ENCODE measurements at places on chromosomes 7 and 10.

DNA sequence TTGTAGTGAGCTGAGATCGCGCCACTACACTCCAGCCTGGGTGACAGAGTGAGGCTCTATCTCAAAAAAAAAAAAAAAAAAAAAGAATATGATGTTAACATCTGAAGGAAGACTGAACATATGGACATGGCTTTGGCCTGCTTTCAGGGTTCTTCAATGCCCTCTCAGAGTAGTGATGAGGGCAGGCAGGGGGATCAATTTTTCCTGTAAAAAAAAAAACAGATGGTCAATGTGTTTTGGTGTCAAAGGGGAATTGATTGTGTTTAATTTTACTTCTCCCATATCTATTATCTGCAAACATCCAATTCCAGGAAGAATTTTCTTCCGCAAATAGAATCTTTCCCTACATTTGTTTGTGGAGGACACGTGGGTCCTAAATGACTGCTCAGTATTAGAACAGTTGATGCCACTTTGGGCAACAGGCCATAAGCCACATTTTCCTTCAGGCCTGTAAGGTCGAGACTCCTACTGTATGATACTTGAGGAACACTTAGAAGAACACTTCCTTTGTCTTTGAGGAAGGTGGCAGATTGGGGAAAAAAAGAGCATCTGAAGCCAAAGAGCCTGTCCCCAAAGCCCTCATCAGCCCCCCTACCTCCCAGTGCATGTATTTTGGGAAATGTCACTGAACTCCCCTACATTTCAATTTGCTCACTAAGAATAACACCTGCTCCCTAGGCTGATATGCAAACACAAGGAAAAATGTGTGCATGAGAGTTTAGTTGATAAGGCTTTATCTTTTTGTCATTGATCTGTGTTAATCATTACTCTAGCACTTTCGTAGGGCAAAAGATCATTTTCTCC is 28.3 kb downstream of the MGAM2 start:
- DNase-seq: no peak

DNA sequence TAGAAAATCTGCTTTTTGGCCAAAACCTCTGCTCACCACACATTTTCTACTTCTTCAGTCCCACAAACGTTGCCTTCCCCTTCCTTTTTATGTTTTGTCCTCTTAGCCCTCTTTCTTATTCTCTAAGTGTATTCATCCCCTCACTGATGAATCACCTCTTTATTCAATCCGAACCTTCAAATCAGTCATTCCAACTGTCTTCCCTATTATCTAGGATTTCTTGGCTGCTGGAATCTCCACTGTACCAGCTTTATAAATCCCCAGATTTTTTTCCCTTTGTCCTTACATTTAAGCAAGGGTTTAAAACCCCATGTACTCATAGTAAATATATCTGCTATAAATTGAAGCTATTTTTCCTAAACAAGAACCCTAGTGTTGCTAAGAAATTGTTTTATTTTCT is 176.9 kb downstream of the SEMA3A start:
- peak; percentile 34 for DNase-seq

GRCh38 chr10:68562661-68563570 is 2.8 kb downstream of the TET1 start:
- no peak for DNase-seq

GRCh38 chr10:74738542-74738941 is 87.9 kb upstream of the KAT6B start:
- no peak for DNase-seq

DNA sequence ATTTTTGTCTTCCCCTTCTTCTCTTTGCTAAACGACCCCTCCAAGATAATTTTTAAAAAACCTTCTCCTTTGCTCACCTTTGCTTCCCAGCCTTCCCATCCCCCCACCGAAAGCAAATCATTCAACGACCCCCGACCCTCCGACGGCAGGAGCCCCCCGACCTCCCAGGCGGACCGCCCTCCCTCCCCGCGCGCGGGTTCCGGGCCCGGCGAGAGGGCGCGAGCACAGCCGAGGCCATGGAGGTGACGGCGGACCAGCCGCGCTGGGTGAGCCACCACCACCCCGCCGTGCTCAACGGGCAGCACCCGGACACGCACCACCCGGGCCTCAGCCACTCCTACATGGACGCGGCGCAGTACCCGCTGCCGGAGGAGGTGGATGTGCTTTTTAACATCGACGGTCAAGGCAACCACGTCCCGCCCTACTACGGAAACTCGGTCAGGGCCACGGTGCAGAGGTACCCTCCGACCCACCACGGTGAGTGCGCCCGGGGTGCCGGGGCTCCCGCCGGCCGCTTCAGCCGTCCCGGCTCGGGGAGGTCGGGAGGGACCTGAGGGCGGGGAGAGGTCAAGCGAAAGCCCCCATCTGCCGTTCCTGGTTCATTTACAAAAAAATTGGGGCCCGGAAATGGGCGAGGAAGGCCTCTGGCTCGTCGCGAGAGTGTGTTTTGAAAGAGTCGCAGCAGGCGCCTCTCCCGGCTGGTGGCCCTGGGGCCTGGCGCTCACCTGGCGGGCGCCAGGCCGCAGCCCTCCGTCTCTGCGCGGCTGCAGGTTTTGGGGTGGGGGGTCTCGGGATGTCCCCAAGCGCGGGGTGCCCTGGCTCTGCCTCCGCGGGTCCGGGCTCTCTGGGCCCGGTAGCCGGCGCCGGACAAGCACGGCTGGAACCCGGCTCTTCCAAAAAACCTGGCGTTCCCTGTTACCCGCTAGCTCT is 1.2 kb downstream of the GATA3 start:
- DNase-seq: no peak

- DNase-seq: no peak
These were observed 177.3 kb downstream of the PHTF2 start for GRCh38 chr7:77975672-77976480.

GRCh38 chr7:22831602-22832305 is 9.1 kb upstream of the TOMM7 start:
- no peak for DNase-seq

DNA sequence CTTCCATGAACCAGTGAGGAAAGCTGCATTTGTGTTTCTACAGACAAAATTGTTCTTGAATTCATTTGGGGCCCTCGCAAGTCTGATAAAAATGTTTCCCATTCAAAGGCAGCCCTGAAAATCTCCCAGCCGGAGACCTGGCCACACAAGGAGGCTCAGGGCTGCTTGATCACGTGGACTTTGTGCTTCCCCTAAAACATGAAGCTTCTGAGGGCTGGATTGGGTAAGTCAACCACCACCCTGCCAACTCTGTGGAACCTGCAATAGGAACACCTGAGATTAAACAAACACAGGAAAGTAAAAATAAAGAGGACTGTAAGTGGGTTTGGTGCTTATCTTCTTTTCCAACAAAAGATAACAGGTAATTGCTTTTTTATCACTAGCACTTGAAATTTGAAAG is 133.8 kb downstream of the C10orf90 start:
- DNase-seq: no peak

- peak; percentile 83 for DNase-seq
These were observed 7.3 kb downstream of the ZCCHC24 start for GRCh38 chr10:79438021-79438698.

- no peak for DNase-seq
These were observed 62.3 kb downstream of the ARHGAP21 start for GRCh38 chr10:24661376-24661775.

DNA sequence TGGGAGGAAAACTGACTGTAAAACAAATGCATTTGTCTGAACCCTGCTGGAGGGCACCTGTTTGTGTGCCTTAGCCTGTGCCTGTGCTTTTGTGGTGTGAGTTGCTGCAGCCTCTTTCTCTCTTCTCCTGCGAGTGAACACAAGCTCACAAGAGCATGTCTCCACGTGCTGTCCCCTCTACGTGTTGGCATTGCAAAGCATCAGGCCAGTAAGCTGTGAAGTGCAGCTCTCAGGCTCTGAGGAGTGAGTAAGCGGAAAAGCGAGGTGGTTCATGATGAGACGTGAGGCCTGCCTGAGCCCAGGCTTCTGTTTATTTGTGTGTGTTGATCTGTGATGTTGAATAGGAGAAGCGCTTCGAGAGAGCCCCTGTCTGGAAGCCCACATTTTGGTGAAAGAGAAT is 85.6 kb upstream of the PDCD4 start:
- no peak for DNase-seq

DNA sequence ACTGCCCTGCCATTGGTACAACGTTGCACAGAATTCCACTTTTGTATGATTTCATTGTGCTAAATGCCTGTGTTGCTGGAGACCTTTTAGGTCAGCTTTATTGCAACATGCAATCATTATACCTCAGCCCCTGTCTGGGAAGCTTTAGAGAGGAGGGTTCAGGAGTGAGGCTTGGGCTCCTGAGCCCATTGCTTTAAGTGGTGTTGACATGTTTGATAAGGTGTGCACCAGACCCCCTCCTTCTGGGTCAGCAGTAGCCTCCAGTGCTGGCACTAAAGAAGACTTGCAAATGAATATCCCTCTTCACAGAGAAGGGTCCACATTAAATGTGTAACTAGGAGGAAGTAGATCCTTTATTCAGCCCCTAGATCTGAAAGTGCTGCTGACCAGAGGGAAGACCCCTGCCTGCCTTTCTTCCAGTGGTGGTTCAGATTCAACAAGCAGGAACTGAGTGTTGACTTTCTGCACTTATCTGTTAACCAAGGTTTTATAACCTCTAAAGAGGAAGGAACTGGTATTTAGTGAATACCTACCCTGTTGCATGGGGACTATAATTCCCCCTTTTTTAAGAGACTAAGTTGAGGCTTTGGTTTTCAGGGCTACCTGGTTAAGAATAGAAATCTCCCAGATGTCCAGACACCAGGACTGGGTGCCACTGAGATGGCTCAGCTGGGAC is 369.4 kb upstream of the IGFBP3 start:
- no peak for DNase-seq

GRCh38 chr7:112790586-112791003 is 402 bp upstream of the TMEM168 start:
- peak; percentile 52 for DNase-seq

GRCh38 chr10:102455893-102456471 is 4.6 kb upstream of the C10orf95 start:
- no peak for DNase-seq

- no peak for DNase-seq
These were observed 106.0 kb downstream of the GRID1 start for GRCh38 chr10:86260564-86260963.

GRCh38 chr10:7861509-7862120 is 43.3 kb downstream of the TAF3 start:
- no peak for DNase-seq

All from pons (tissue), 1 donor.